ENCODE measurements at places on chromosomes 3 and 15.

DNA sequence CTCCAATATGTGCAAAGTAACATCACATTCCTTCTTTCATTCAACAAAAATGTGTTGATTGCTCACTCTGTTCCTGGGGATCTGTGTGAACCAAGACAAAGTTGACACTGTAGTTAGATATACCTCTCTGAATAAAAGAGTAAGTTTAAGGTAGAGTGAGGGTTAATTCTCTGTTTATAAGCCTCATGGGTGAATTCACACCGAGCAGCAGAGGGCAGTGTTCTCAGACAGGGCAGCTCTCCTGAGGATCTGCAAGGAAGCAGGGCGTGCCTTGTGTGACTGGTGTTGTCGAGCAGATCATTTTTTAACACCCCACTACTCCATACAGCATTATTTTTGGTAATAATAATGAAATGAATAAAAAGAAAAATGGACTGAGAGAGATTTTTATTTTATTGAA lies 34.4 kb downstream of the PAQR9 start:
- DNase-seq, result peak; percentile 18

DNA sequence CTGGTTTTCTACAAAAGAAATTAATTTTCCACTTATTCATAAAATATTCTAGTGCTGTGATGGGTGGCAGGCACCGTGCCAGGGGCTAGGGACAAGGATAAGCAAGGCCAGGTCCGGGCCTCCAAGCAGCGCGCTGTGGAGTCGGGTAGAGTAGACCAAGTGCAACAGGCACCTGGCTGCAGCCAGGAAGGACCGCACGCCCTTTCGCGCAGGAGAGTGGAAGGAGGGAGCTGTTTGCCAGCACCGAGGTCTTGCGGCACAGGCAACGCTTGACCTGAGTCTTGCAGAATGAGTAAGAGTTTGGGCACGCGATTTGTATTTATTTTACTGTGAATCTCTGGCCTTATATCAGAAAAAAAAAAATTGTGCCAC lies at the start of gene CASR:
Gene CASR, plus strand, starts transcription at position 148 of the 372 bp plus-strand sequence. CDS start 70,522 bp downstream, outside the sequence.
- DNase-seq, result no peak

DNA sequence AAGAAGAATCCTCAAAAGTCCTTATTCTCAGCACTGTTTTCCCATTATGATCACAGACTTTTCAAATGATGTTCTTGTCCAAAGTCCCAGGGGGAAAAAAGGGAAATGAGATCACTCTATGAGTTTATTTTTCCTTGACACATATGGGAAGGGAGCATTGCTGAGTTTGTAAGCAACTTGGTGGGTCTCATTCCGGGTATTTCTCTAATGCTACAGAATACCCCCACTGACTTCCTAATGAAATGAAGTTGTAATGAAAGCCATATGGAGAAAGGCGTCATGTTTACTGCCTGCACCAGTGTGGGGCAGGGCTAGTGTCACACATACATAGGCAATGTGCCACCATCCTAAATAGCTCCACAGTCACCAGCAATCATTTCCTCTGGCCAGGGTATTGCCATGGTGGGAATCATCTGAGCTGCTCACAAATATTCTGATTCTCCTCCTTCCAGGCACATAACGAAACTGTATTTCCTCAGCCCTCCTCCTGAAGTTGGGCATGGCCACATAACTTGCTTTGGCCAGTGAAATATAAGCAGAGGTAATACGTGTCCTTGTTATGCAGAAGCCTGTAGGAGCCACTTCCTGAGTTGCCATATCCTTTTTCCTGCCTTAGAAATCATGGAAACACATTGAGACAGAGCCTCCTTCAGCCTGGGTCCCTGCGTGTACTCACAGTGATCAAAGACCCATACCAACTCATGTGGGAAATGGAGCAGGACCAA lies 41.0 kb upstream of the C15orf61 start:
- no peak for DNase-seq

GRCh38 chr3:69368129-69368741 lies 17.7 kb downstream of the FRMD4B start:
- no peak for DNase-seq

- DNase-seq, result no peak
These were observed 101.6 kb downstream of the MAGI1 start for GRCh38 chr3:65936908-65937638.

GRCh38 chr3:123642182-123642956 lies 57.5 kb upstream of the HACD2 start:
- peak; percentile 8 for DNase-seq

DNA sequence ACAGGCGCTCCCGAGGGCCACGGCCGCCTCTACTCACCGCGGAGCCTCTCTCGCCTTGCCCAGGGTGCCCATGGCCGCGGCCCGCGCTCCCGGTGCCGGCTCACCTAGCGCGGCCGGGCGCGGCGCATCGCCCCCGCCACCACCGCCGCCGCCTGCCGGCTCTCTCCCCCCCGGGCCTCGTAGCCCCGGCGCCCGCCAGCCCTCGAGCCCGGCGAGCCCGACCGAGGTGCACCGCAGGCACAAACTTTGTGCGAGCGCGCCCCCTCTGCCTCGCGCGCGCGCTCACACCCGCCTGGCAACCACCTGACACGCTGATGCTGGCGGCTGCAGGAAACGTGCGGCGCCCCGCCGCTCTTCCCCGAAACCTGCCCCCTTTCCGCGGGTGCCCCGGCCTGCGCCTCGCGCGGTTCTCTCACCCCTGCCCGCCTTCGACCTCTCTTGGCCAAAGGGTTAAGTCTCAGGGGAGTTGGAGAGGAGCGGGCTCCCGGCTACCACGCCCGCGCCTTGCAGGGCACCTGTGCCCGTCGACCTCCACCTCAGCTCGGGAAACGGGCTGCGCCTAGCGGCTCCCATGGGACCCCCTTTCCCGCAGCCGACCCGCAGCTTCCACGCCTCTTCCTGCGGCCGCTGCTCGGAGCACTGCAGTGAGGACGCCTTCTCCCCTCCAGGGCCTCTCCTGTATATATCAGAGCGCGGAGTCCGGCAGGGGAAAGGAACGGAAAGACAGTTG lies at the start of gene RASGRP1:
Gene RASGRP1, minus strand, starts transcription at position 258 of the 730 bp plus-strand sequence. Its CDS starts 186 bp downstream, at position 72.
- DNase-seq, result peak; percentile 81

DNA sequence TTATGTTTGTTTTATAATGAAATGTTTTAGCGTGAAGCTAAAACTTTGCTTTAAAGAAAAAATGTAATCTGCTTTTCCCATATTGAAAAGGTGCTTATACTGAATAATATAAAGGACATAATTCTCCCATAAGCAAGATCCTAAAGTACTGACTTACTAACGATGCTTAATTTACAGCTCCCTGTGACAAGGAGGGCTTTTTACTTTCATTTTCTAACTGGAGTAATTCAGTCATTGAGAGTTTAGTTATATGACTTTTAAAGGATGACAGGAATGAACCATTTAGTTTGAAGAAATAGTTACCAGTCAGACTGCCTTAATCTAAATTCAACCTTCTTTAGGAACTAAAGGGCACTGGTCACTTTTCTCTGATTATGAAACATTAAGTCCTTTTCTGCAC lies 19.3 kb upstream of the ZPLD1 start:
- no peak for DNase-seq

- no peak for DNase-seq
These were observed 215.3 kb downstream of the ROBO2 start for GRCh38 chr3:77254967-77255831.

GRCh38 chr3:127064391-127065137 lies 81.6 kb downstream of the PLXNA1 start:
- no peak for DNase-seq

GRCh38 chr3:138724443-138724842 lies 110.3 kb downstream of the PIK3CB start:
- DNase-seq, result no peak

DNA sequence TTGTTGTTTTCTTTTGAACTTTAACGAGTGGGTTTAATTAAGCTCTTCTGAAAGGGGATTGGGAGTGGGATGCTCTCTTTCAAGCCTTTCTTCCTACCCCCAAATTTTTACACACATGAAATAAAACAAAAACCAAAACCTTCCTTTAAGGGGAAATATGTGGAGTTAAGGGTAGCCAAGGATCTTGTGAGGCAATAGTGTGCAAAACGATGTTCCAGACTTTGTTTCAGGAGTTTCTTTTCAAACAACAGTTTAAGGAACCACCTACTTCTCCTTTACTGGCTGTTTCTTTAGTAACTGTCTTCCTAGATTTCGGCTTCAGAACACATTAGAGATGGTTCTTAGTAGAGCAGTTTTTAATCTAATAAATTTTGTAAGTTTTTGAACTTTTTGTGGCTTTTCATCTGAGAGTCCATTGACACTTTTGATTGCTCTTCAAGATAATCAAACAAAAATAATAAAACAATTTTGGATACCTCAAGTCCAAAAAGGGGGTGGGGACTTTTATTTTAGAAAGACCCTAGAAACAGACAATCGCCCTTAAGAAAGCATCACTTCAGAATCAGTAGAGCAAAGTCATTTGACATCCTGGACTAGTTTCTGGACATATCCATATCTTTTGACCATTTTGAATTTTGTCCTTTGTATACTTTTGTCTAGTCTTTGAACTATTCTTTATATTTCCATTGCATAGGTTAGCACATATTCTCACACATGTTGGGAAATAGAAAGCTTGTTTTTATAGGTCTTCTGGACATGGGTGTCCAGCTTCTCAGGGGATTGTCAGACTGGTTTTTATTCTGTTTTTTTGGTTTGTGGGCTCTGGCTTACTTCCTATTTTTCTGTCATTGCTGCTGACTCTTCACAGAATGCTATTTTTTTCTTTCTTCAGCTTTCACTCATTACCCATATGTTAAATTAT lies 6.0 kb downstream of the DIPK2A start:
- no peak for DNase-seq

GRCh38 chr3:94117729-94118128 lies 54.9 kb downstream of the NSUN3 start:
- no peak for DNase-seq
